ENCODE measurements at places on chromosomes 11 and 22. TPM values are rescaled to one million over a fixed set of nuclear protein-coding genes. Genes with fewer than 3 reads are reported as not detected.

OR52E1 gene
- total RNA-seq: not detected

DNA sequence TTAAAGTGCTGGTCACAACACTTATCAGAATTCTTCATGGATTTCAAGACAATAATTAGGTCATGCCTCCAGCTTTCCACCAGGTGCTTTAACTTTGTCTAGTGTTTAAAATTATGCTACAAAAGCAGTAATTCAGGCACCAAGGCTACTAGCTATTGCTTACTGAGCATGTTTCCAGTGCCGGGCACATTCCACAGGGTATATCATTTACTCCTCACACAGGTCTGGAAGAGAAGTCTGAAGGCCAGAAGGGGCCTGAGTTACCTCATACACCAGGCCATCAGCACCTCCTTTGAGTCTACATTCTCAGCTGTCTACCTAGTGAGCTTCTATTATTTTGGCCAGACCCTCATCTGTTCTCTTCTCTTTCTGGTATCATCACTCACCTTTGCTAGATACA, 41.7 kb upstream of the LMO2 start:
- no peak for DNase-seq

- no peak for DNase-seq
Measured at GRCh38 chr22:40312050-40312449, 34.2 kb upstream of the ADSL start.

DNA sequence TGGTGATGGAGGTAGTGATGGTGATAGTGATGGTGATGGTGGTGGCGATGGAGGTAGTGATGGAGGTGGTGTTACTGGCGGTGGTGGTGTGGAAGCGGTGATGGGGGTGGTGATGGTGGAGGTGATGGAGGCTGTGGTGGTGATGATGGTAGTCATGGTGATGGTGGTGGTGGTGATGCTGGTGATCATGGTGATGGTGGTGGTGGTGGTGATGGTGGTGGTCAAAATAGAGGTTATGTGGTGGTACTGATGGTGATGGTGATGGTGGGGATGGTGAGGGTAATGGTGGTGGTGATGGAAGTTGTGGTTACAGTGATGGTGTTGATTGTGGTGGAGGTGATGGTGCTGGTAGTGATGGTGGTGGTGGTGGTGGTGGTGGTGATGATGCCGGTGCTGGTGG, 199.2 kb downstream of the IGLL1 start:
- DNase-seq: no peak

- no peak for DNase-seq
Measured at GRCh38 chr11:14519597-14519916, 629 bp downstream of the PSMA1 start.

GRCh38 chr11:106724293-106724892, 293.9 kb downstream of the GUCY1A2 start:
- no peak for DNase-seq

DNA sequence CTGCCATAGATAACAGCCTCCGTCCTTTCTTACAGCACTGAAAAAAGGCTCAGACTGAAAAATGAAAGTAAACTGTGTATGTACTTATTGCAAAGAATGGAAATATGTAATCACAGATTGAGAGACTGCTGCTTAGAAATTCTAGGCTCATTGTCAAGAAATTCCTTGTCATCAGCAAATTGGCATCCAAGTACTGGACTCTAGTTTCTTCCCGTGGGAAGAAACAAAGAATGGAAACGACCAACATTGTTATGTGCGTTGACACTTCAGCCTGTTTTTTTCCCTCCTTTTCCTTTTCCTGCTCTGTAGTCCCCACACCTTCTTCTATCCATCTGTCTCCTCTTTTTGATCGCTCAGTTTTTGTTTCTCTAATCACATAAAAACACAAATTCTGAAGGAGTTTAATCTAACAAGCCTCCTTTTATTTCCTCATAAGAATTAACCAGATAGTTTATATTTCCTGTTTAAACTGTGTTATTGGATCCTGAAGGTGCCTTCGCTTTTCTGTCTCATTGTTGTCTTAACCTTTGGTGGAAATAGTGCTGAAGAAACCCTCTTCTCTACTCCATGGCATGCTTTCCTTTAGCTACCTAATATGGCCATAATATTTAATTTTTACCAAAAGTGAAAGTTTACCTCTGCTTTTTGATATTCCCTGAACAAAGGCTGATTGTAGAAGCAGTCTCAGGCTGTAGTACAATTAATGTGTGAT, 20.0 kb upstream of the CASP12 start:
- peak; percentile 33 for DNase-seq

MYOD1 gene
- 0.38 TPM for total RNA-seq

DNA sequence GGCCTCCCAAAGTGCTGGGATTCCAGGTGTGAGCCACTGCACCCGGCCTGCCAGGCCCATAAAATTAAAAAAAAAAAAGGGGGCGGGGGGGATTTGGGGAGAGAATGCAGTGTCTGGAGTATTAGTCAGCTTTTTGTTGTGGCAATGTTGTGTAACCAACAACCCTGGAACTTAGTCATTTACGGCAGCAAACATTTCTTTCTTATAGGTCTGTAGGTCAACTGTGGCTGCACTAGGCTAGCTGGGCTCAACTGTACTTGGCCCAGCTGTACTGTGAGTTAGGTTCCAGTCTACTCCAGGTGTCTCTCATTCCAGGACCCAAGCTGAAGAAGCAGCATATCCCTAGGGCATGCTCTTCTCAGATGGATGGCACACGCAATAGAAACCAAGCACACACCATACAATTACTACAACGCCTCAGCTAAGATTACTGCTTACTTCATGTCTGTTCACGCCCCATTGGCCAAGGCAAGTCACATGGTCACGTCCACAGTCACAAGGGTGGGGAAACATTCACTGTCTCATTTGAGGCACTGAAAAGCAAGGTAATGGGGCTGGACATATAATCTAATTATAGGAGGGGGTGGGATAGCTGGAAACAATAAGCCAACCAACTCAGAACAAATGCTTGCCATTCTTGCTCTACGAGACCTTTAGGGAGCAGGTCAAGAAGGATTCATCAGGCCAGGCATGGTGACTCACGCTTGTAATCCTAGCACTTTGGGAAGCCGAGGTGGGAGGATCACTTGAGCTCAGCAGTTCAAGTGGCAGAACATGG, 10.4 kb upstream of the SPINDOC start:
- no peak for DNase-seq

GRCh38 chr11:116614306-116615210, 158.2 kb downstream of the BUD13 start:
- no peak for DNase-seq

- no peak for DNase-seq
Measured at GRCh38 chr11:28833670-28834069, 725.5 kb downstream of the METTL15 start.

MAPK1 gene
- 71.1 TPM for total RNA-seq

GRCh38 chr11:134676516-134677287, 264.7 kb upstream of the B3GAT1 start:
- DNase-seq: no peak

- DNase-seq: no peak
Measured at GRCh38 chr11:69531071-69531716, 49.7 kb downstream of the LINC01488 start.

- DNase-seq: no peak
Measured at GRCh38 chr11:130509942-130510341, 61.5 kb downstream of the ADAMTS15 start.

RASD2 gene
- 0.14 TPM for total RNA-seq

DNA sequence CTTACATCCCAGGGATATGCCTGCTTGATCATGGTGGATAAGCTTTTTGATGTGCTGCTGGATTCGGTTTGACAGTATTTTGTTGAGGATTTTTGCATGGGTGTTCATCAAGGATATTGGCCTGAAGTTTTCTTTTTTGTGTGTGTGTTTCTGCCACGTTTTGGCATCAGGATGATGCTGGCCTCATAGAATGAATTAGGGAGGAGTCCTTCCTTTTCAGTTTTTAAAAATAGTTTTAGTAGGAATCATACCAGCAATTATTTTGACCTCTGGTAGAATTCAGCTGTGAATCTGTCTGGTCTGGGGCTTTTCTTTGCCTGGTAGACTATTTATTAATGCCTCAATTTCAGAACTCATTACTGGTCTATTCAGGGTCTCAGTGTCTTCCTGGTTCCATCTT, 362.4 kb downstream of the JRKL start:
- DNase-seq: no peak

CDHR5 gene
- total RNA-seq: not detected

ADSL gene
- 104 TPM for total RNA-seq

GRCh38 chr11:104394508-104394907, 230.6 kb upstream of the PDGFD start:
- no peak for DNase-seq

HBD gene
- total RNA-seq: 1.1 TPM

DNA sequence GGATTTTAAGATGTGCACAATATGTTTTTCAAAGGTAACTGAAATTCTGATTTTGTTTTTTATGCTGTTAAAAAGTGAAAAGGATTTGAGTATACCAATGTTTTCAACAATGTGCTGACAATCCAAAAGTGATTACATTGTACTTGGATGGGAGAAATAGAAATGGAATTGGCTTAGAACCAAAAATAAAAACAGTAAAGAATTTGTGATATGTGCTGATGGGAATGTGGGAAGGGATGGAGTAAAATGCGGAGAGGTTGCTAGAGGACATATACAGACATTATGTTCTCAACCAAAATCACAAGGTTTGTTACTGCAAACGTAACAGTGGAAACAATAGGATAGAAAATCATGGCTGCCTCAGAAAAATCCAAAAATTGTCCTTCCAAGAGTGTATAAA, 279.3 kb upstream of the TENM4 start:
- DNase-seq: no peak

SCUBE2 gene
- 2.1 TPM for total RNA-seq

DNA sequence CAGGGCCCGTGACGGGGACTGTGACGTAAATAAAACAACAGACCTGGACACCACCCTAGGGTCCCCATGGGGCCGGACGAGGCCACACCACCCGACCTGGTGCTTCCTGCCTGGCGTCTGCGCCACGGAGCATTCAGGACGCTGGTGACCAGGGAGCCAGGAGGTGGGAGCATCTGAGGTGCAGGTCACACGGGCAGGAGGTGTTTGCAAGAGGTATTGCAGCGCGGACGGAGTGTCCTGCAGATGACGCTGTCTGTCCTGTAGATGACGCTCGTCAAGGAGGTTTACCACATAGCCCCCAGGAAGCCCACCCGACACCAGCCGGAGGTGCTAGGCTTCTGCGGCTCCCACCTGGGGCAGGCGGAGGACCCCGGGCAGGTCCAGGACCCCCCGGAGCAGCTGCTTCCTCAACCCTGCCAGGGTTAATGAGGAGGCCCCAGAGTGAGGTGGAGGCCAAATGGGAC, 986 bp upstream of the MUC5B start:
- no peak for DNase-seq

KCNK7 gene
- total RNA-seq: 0.66 TPM

DNA sequence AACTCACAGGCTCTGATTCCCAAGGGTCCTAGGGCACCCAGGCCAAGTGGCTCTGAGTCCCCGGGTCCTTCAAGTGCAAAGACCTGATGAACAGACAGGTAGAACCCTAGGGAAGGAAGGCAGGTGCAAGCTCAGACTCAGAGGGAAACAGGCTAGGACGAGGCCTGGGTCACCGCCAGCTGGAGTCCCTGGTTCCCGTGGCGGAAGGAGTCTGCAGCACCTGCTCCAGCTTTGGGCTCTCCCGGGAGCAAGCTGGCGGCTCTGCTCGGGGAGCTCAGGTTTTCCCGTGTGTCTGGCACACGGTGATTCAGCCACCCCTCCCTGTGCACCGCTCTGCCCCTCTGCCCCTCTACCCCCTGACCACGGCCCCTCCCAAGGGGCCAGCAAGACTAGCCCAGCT, 59.8 kb downstream of the WNT7B start:
- DNase-seq: no peak

- no peak for DNase-seq
Measured at GRCh38 chr11:18749681-18750319, 23.8 kb upstream of the IGSF22 start.

CARD16 gene
- total RNA-seq: 33.9 TPM

DNA sequence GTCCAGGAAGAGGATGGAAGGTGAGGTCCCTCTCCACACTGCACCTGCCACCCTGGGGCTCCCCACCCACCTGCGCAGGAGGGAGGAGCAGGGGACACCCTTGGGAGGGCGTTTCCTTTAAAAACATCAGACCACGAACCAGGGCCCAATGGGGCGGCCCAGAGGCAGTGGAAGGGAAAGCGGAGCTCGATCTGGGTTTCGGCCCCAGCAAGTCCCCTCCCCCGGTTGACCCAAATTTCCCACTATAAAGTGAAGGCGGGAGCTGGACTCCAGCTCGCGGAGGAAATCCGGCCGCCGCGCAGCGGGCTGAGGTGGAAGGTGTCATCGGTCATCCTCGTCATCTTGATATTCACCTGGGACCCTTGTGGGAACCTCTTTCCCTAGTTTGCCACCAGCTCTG, 99.3 kb downstream of the WNT7B start:
- no peak for DNase-seq

DNA sequence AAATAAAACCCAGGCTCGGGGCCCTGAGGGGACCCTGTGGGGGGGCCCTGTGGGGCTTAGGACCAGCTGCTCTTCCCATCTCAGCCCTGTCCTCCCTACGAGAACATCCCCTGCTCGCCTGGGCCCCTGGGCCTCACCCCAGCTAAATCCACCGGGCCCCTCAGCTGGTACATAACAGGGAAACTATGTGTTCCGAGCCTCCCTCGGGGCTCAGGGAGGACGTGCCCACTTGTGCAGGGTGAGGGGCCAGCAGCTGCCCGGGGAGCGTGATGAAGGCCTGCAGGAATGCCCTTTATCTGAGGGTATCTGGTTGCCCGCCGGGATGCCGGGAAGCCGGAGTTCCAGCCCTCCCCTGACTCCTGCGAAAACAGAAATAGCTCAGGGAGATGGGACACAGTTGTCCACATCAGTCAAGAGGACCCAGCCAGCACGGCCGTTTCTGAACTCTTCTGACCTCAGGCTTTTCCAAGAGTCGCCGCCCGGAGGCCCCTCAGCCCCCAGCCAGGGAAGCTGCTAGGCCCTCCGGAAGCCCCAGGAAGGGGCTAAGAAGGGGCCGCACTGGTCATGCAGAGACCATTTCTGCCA, 20.6 kb downstream of the MRPL23 start:
- DNase-seq: no peak

GRCh38 chr11:111019871-111020670, 225.5 kb upstream of the POU2AF2 start:
- DNase-seq: no peak

- no peak for DNase-seq
Measured at GRCh38 chr22:44994399-44995104, 15.3 kb downstream of the PHF21B start.

DNA sequence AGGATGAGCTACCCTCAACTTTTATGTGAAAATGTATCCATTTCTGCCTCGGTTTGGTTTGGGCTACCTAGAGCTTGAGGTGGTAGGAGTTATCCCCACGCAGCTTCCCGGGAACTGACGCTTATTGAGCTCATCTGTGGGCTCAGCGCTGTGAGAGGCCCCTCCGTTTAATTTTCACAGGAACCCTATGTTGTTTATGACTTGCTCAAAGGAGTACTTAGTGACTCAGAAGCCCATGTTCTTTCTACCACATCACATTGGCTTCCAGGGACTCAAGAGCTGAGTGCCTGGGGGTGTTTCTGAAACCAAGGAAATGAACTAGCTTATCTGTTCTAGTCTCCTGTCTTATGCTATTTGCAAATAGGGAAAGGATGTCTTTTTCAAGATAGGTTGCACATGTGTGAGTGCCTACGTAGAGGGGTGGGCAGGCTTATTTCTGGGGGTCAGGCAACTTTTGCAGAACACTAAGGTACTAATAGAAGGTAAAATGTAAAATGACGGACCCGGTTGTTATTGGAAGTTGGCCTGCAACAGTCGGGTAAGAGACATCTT, 40.5 kb downstream of the MICAL2 start:
- DNase-seq: no peak

EFCAB6 gene
- 1.1 TPM for total RNA-seq
